Nasal cavity respiratory epithelium epithelial cell of viscerocranial mucosa (primary cell): ENCODE measurements at places on chromosomes 13 and 19. TPM values are rescaled to one million over a fixed set of nuclear protein-coding genes. Genes with fewer than 3 reads are reported as not detected.

KLF5 gene
- total RNA-seq: 79.6 and 82.7 TPM in 2 replicates

URAD gene
- not detected in 2 replicates for total RNA-seq

SMAD9 gene
- total RNA-seq: 0.34 and 1.1 TPM in 2 replicates

TMEM38A gene
- total RNA-seq: 4.4 and 22.5 TPM in 2 replicates
